Activated CD4-positive, alpha-beta T cell treated with anti-CD3 and anti-CD28 coated beads for 36 hours (primary cell): ENCODE measurements at places on chromosomes 7 and 10.

GRCh38 chr10:46020344-46020657 lies 10.1 kb downstream of the NCOA4 start:
- DNase-seq: no peak

- no peak for DNase-seq
Measured at GRCh38 chr7:150401861-150402631, 22.9 kb downstream of the ZNF775 start.

GRCh38 chr7:44387389-44387788 lies 62.0 kb upstream of the CAMK2B start:
- no peak for DNase-seq

DNA sequence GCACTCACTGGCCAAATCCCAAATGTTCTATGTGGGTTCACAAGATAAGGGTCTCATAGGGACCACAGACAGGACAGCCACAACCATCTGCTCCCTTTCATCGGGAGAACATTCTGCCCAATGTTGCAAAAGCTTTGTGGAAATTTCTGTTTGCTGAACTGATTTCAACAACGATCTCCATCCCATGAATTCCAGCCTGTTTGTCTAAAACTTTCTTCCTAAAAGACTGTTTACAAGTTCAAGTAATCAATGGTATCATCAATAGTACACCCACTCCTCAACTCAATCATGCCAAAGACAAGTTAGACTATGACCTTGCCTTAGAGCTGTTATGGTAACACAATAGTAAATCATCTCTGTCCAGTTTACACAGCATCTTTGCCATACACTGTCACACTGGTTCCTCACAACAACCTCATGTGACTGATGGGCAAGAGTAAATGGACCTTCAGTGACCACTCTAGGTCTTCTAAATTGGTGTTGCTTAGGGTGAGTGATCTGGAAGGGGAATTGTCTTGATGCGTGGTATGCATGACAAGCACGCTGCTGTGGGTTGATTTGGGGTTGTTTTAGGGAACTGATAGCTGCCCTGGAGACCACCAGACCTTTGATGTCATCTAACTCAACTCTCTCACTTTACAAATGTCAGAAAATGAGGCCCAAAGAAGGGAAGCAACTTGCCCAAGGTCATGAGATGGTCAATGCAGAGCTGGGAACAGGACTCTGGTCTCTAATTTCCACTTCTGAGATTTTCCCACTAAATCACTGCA lies 95.1 kb downstream of the PPP1R3C start:
- DNase-seq: no peak

DNA sequence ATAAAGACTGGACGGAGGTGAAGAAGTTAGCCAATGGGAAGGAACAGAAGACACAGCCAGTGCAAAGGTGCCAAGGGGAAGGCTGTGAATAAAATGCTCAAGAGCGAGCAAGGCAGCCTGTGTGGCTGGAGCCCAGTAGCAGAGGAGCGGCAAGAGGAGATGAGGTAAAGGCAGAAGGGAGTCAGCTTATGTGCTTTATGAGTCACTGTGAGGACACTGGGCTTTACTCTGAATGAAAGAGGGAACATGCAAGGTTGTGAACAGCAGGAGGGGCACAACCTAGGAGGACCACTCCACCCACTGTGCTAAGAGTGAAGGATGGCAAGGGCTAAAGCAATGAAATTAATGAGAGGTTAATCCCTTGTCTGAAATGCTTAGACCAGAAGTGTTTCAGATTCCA lies 129.0 kb upstream of the ODAD2 start:
- no peak for DNase-seq

GRCh38 chr10:132564249-132564605 lies 26.6 kb downstream of the INPP5A start:
- DNase-seq: no peak

- no peak for DNase-seq
Measured at GRCh38 chr7:151565541-151565940, 45.8 kb upstream of the RHEB start.

DNA sequence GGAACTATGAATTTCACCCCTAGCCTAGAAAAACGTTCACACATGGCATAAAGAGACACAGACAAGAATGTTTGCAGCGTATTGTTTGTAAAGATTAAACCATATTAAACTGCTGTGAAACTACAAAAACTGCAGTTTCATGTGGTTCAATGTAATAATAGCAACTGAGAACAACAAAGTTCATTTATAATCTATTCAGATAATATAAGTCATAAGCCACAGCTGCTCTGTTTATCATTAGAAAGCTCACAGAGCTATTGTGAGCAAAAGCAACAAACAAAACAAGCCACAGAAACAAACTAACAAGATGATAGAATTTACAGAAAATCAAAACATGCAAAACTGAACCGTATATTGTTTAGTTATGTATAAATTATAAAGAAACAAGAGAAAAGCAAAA lies 113.5 kb downstream of the AHR start:
- no peak for DNase-seq

DNA sequence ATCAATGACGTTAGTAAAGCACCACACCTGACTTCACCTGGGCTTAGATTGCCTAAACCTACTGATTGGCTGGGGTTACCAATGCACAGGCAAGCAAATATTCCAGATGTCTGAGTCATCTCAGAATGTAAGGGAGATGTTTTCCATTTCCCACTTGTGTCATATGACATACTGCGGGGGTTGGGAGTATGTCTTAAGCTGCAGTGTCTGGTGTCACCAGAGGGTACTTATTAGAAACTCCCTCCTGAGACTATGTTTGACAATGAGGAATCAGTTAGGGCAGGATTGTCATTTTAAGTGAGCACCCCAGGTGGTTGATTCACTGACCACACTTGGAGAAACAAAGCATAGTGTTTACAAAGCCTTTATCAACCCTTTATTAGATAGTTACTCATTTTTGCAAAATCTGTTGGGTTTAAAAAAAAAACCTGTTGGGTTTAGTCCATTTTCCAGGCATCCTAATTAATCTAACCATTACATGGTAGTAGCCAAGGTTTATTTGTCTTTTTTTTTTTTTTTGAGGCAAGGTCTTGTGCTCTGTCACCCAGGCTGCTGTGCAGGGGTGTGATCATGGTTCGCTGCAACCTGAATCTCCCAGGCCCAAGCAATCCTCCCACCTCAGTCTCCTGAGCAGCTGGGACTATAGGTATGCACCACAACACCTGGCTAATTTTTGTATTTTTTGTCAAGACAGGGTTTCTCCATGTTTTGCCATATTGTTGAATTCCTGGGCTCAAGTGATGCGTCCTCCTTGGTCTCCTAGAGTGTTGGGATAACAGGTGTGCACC lies 72.5 kb downstream of the CDK6 start:
- DNase-seq: no peak

DNA sequence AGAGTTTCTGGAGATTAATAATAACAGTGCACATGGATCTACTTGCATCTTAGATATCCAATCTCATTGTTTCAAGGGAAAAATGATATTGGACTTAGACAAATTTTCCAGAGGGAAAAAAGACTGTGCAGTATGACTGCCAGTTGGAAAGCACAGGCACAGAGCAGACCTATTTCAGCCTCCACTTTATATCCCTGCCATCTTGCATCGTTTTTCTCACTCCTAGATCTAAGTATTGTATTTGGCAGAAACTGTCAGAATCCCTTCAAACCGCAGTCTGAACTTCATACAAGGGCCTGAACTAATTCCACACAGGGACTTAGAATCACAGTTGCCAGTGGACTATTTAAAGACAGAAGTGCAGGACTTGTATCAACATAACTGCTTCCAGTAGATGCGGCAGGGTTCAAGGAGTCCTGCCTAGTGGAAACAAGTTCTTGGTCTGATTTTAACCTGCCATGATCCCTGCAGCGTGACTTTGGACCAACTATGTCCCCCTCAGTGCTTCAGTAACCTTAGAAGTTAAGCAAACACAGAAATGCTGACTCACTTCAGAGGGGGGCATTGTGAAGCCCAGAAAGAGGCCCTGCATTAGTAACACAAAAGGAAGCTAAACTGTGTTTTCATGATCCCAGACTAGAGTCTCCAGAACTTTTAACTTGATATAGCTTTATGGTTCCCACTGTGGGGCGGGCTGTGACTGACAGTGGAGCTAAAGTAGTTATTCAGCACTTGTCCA lies 95.7 kb upstream of the PALS2 start:
- DNase-seq: no peak

DNA sequence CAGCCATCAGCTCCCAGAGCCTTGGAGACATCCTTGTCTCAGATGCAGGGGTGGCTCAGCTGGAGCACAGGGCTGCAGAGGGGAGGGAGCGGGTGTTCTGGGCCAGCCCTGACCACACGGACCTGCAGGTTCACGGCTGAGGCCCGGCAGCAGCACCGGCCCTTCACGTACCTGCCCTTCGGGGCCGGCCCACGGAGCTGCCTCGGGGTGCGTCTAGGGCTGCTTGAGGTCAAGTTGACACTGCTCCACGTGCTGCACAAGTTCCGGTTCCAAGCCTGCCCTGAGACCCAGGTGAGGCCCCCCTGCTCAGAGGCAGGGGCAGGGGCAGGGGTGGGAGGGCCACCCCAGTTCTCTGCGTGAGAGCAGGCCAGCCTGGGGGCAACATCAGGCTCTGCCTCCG lies 45.2 kb downstream of the PARP12 start:
- no peak for DNase-seq

- DNase-seq: peak; percentile 56
Measured at GRCh38 chr10:24552346-24553016, 171.2 kb downstream of the ARHGAP21 start.

GRCh38 chr10:97078261-97078937 lies 107.4 kb downstream of the SLIT1 start:
- no peak for DNase-seq

DNA sequence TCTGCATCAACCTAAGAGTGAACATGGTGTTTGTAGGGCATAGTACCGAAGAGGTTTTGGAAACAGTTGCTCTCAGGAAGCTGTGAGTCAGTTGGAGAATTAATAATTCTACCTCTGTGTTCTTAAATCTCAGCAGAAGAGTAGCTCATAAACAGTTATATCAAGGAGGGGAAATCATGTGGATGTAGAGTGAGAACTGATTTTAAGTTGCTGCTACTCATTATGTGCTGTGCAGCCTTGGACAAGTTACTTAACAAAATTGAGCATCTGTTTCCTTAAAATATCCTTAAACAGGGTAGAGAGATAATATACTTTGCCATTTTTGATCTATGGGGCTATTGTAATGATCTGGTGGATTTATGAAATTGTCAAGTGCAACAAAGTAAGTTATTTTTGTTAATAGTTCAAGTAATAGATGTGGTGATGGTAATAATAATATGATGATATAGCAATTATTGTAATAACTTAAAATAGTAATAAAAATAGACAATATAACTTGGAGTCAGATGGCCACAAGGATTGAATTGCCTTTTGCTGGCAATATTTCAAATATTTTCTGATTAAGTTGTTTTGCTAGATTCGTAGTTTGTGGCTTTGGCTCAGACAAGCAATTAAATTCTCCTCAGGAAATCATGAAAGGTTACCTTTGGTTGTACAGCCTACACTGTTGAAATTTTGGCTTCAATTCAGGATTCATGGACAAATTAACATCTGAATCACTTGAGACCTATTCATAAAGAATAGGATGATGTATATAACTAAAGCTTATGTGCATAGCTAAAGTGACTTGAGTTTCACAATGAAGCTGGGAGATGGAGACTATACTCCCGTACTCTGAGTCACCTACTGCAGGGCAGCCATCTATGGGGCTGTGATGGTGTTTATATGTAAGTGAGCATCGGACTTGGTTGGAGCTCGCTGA lies 228.5 kb downstream of the CDK14 start:
- no peak for DNase-seq
